Inflammatory macrophage treated with lipopolysaccharide for 1 hour (primary cell): ENCODE measurements at places on chromosomes 16 and 17.

DNA sequence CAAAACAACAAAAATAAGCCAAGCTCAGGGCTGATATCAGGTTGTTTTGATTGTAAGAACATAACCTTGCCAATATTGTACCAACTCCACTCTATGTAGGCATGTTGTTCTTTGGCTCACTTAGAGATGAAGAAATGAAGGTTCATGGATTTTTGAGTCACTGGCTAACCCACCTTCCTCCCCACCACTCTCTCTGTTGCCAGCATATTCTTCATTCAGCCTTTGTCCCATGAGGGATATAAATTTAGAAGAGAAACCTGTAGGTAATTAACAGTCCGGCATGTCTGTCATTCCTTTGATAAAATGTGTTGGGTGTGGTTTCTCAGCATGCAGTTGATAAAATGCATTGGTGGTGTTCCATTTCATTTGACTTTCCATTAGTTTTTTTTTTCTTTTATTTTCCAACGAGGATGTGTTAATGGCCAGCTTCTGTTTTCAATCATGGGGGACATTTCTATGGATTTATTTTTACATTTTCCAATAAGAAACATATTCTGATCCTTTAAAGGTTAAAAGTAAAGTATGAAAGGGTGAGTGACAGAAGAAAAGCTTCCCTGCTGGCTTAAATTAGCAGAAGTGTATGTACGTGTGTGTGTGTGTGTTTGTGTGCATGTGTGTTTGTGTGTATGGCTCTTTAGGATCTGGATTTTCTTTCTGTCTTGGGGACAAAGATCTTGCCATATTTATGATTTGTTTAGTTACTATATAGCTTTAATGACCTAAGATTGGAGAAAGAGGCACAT, 166.2 kb upstream of the KCNJ16 start:
- no peak for DNase-seq

DNA sequence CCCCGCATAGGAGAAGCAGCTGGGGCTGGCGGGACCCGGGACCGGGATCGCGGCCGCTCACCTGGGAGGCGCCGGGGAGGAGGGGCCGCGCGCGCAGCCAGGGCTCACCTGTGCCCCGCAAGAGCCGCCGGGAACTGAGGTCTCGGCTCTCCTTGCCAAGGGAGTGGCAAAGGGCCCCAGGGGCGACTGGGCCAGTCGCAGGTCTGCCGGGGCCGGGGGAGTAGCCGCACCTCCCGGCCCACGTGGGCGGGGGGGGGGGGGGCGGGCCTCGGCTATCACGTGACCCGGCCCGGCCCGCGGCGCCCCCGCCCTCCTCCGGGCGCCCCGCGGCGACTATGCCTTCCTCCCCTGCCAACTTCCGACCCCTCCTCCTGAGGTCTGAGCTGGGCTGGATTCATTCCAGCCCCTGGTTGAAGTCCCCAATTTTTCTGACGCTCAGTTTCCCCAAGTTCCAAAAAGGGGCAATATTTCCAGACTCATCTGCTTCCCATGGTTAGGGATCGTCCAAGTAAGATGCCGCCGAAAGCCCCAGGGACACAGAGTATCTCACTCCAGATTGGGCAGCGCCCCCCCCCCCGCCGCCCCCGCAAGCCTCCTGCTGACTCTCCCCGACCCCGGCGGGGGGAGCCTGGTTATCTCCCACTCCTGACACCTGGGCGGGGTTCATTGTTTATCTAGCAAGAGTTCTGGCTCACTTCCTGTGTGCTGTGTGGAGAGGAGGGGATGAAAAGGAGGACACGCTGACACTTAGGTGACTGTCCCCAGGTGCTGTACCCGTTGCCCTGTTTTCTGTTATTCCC, at the start of gene TMC6:
Gene TMC6, minus strand, starts transcription at position 205 of the 800 bp plus-strand sequence. CDS start 1,923 bp downstream, outside the sequence.
- DNase-seq = no peak

GRCh38 chr17:49483599-49484509, 11.2 kb upstream of the NGFR start:
- DNase-seq = peak; percentile 29

GRCh38 chr17:7855660-7856010, 769 bp downstream of the TMEM88 start:
- DNase-seq = no peak

DNA sequence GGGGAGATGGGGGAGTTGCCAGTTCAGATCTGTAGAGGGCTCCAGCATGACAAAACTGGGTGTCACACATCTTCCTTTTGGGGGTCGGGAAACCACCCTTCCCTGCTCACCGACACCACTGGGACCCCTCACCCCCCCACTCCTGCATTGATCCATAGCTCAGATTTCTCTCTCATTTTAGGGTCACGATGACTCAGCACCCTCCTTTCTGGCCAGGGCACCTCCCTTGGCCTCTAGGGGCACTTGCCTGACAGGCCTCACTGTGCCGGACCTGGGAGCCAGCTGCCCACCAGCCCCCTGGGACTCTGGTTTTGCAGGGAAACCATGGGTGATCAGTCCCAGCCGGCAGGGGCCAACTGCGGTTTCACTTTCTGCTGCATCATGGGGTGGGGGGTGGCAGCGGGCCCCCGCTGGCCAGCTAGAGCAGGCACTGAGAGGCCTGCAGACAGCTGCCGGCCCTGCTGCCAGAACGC, 239.4 kb downstream of the MRTFB start:
- no peak for DNase-seq

DNA sequence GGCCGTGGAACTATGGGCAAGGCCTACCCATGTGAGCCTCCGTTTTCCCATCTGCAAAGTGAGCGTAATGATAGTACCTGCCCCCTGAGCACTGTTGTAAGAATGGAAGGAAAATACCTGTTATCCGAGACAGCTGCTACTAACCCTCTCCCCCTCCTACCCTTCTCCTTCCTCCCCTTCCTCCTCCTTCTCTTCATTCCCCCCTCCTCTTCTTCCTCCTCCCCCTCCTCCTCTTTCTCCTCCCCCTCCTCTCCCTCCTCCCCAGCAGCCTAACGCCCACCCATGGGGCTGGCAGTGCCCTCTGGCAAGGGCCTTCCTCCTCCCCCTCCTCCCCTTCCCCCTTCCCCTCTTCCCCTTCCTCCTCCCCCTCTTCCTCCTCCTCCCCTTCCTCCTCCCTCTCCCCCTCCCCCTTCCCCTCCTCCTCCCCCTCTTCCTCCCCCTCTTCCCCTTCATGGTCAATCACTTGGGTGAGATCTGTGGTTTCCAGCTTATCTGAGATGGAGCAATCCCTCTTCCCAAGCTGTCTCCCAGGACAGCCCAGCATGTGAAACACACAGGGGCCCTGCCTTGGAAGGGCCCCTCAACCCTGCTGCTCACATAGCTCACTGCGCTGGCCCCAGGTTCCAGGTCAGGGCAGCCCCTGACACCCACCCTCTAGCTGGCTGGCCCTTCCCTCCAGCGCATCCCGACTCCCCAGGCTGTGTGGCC, 6.4 kb downstream of the ZFPM1 start:
- DNase-seq = no peak

DNA sequence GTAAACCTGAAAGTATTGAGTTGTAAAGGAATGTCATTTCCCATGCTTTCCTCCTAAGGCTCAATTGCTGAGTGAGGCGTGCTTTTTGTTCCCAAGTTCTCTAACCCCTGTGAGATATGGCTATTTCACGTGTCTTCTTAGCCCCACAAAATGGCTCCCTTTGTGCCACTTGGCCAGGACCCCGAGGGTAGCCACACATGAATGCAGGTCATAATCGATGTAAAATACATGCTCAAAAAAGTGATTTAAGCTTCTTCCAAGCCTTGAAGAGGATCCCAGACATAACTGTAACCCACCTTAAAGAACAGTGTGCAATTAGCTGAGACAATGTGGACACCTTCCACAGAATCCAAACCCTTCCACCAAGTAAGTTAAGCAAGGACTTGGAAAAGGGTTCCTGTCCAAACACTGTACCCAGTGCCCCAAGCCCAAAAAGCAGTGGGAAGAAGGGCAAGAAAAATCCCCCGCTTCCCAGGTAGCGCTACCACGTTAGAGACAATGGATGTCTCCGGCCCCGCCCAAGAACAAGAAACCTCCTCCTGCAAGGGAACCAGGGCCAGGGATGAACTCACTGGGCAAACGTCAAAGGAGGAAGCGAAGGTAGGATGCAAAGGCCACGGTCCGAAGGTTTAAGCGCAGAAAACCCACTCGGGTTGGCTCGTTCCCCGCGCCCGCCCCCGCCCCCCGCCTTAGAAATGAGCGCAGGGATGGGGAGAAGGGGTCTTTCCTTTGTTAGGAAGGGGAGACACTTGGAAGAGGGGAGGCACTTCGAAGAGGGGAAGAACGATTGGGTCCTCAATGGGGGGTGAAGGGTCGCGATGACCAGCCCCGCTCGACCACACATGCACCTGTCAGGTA, 1.2 kb downstream of the JPT1 start:
- peak; percentile 32 for DNase-seq

- peak; percentile 88 for DNase-seq
Measured at GRCh38 chr16:11407047-11407982, 62.1 kb downstream of the RMI2 start.

DNA sequence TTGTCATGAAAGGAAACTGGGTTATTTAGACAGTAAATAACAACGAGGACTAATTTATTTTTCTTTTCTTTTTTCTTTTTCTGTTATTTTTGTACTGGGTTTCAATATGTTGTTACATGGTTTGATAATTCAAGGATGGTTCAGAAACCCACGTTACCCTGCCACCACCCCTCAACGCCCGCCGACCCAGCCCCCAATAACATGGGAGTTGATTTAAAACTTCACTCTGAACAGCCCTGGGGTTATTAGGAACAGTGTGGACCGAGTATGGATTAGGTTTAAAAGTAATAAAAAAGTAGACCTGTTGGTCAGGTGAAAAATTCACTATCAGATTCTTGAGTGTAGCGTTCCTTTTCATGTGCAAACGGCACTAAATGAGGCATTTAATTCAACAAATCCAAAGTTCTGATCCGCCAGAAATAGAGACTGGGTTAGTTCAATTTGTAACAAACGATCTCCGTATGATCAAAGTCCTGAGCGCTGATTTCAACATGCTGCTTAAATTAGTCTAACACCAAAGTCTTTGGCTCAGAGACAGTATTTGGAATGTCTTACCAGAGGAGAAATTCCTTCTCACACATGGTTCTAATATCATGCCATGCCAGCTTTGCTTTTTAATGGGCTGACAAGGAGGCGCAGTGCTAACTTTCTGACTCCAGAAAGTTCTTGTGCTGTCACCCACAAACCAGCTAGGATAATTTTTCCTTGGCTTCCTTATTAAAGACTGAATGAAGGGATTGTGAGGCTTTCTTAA, 173.1 kb upstream of the IRX3 start:
- DNase-seq = no peak

DNA sequence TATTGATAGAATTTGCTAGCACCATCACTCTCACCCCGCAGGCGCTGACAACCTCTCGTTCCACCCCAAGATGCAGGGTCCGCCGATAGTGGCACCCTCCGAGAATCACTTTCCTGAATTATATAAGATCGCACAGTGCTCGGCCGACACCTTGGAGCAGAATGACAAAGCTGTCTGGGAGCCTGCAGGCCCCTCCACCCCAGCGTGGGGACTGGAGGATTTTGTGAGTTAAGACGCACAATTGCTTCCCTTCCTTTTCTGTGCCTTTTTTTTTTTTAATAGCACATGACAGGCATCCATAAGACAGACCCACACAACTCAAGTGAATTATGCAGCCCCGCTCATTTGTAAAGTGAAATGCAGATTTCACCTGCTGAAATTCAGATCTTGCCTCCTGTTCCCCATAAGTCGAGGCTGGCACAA, 155.3 kb downstream of the C16orf78 start:
- DNase-seq = no peak

DNA sequence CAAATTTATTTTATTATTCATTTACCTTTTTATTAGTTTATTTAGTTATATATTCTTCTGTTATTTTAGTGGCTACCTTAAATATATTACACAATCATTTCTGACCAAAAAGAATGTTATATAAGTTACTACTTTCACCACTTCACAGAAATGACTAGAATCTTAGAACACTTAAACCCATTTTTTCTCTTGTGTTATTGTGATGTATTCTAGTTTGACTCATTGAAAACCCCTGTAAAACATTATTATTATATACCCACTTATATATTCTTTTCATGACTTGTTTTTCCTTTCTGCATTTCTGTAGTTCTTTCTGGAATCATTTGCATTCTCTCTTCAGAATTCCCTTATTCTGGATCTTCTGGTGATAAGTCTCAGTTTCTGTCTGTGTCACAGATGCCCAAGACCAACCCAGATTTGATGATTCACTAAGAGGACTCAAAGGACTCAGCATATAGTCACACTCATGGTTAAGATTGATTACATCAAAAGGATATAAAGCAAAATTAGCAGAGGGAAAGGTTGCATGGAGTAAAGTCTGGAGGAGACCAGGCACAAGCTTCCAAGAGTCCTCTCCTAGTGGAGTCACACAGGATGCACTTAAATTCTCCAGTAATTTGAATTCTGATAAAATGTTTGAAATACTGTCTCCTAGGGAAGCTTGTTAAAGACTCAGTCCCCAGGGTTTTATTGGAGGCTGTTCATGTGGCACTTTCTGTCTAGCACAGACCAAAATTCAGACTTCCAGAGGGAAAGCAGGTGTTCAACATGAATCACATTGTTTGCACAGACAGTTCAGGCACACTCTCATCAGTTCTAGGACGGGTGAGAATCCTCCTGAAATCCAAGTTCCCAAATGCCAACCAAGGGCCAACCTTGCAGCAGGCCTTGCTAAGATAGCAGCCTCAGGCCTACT, 7.7 kb downstream of the GINS3 start:
- DNase-seq = no peak

DNA sequence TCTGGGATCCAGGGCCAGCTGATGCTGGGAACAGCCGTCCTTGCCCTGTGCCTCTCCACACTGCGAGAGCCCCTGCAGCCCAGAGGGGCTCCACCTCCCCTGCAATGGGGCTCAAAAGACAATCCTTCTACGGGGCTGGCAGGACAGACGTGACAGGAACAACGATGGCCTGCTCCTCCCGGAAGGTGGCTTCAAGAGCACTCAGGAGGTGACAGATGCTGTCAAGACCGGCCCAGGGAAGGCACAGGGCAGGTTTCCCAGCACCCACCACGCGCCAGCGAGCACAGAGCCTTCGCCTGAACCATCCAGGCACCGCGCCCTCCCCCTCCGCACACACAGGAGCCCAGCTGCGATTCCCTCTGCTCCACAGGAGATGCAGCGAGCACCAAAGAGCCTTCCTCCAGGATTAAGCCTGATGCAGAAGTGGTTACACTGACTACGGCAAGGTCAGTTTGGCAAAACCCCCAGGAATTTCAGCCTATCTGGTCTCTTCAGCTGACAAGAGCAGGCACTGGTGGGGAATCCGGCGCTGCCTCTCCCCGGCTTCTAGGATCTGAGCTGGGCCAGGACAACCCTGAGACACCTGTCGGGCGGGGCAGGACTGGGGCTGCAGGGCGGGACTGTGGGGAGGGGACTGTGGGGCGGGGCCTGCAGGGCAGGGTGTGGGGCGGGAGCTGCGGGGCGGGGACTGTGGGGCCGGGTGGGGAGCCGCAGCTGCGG, 103.4 kb downstream of the ZNF778 start:
- no peak for DNase-seq

DNA sequence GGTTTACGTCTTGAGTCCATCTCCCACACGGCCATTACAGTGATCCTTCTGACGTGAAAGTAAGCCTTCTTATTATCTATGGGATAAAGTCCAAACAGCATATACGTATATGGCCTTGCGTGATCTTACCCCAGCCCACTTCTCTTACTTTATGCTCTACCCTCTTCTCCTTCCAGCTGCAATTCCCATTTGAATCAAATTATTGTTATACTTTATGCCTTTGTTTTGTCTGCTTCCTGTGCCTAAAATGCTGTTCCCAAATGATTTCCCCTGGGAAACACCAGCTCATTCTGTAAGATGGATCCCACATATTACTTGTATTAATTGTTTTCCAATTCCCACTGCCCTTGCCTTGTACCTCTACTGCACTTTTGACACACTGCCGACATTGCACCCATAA, 11.2 kb downstream of the UQCRC2 start:
- no peak for DNase-seq

- DNase-seq = no peak
Measured at GRCh38 chr17:41429667-41430066, 5.3 kb upstream of the KRT37 start.

- DNase-seq = no peak
Measured at GRCh38 chr16:81875461-81875860, 96.4 kb downstream of the PLCG2 start.
